ENCODE measurements at places on chromosomes 11 and 22.

DNA sequence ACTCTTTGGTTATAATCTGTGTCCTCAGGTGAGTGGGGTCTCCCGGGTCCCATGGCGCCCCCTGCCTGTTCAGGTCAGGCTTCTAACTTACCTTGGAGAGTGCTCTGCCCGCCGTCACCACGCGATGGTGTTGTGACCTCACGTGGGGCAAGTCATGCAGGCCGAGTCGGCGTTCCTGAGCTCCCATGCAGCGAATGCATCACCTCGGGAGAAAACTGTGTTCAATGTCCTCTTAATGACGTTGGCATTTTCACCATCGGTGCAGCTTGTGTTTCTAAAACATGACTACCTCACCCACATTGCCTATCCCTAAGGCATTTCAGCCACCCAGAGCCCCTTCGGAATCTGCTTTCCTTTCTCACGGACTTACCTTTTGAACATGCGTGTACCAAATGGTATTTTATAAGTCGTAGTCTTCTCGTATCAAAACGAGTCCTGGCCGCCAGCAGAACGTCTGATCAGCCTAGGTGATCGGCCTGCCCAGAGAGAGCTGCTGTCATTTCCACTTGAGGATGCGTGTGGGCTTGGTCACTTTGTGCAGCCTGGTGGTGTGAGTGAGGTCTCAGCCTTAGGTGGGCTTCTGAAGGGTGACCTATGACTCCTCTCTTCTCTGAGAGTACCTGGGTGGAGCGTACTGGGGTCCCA, 64.8 kb downstream of the TBC1D22A start:
- no peak for DNase-seq

- no peak for DNase-seq
Measured at GRCh38 chr22:31987218-31987617, 42.9 kb downstream of the YWHAH start.

GRCh38 chr22:26236991-26237390, 67.7 kb downstream of the SEZ6L start:
- no peak for DNase-seq

DNA sequence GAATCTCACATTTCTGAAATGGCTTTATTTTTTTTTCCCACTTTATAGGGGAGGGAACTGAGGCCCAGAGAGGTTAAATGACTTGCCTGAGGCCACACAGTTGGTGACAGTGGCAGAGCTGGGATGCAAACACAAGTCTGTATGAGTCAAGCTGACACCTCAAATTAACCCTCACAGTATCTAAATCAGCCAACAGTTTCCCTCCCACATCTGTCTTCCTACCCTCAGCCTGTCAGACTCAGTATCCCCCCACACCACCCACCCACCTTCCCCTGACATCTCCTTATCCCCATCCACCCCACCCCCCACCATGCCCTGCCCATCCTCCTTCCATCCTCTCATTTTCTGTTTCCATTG, 95.2 kb downstream of the TP53I11 start:
- no peak for DNase-seq

GRCh38 chr11:47051217-47051616, 114.7 kb downstream of the CSTPP1 start:
- DNase-seq: no peak

- DNase-seq: no peak
Measured at GRCh38 chr11:121422675-121423074, 29.4 kb upstream of the SORL1 start.

- DNase-seq: no peak
Measured at GRCh38 chr22:42412744-42413333, 19.4 kb downstream of the NFAM1 start.

- no peak for DNase-seq
Measured at GRCh38 chr11:7522121-7522520, 8.3 kb downstream of the PPFIBP2 start.

DNA sequence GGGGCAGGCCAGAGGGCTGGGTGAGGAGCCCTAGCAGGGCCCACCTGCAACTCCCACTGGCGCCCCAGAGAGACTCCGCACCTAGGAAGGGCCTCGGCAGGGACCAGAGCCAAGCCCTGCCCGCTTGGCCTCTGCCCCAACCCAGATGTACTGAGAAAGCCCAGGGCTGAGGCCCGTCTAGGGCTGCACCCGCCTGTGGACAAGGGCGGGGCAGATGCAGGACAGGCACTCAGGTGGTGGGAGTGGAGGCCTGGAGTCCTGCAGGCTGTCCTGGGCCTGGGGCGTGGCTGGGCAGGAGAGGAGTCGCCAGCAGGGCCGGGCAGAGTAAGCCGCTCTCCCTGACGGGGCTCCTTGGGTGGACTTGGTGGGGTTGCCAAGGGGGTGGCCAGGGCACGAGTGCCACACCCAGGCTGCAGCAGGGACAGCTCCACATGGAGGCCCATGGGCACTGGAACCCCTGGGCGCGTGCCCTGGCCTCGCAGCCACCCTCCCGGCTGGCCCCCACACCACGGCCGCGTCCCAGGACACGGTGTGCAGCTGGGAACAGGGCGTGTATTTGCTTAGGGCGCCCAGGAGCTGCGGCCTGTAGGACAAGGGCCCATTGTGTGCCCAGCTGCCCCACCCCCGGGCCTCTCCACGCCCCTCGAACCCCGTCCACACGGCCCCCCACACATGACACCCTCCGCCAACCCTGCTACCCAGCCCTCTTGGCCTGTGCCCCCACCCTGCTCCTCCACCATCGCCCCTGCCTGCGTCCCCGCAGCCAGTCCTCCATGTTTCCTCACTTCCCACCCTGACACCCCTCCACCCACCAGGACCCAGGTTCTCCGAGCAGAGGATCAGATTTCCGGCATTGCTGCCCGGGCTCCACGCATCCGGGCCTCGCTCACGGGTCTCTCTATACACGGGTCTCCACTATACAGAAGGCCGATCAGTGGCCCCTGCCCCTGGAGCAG, 11.3 kb upstream of the PIM3 start:
- DNase-seq: no peak

DNA sequence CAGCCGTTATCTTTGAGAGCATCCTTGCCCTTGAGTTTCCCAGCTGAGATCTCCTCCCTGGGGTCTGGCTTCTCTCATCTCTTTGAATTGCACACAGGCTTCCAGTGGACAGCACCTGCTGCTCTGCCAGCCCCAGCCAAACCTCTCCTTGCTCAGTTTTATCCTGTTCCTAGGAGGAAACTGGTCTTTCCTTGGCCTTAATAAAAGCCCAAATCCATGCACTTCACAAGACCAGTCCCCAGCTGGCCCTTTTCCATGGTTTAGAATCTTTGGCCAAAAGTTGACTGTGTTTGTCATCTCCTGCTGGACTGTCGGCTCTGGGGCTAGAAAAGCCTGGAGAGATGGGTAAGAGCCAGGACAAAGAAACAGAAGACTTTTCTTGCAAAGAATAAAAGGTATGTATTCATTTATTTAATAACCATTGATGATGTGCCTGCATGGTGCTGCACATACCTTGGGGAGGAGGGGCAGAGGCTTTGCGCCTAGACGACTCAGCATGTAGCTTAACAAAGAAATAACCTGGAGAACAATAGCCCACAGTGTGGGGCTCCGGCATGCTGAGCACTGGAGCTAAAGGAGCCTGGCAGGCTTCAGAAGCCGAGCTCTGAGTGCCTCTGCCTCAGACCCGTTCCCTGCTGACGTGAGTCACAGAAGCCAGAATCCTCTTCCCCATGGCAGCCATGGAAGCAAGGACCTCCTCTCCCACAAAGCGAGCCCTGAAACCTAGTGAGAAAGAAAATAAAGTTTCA, 319.3 kb upstream of the B3GAT1 start:
- no peak for DNase-seq

- DNase-seq: no peak
Measured at GRCh38 chr11:108167624-108168023, 46.3 kb downstream of the ACAT1 start.

DNA sequence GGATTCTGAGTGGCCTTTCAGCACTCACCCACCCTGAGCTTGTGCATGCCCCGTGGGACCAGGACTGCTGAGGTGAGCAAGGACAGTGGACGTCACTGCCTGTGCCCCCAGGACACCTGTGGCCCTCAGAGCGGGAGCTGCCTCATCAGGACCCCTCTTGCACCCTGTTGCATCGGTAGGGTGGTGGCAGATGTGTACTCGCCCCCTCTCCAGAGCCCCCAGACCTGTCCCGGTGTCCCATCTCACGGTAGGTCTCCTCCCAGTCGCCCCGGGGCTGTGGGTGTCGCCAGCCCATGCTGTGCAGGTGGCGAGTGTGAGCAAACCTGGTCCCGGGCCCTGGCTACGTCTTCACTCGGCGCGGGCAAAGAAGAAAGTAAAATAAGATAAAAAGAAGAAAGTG, 374.2 kb downstream of the TBC1D22A start:
- no peak for DNase-seq

DNA sequence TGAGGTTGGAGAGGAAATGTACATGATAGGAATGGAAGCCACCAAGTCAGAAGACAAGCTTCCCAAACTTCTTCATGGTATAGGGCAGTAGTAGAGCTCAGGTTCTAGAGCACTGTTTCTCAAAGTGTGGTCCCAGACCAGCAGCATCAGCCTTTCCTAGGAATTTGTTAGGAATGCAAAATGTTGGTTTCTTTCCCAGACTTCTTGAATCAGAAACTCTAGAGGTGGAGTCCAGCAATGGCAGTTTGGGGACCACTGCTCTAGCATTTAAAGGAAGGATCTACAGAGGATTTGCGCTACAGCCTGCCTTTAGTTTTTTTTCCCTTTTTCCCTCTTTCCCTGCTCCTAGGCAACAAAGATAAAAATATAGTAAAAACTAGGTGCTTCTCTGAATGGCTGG, 17.0 kb upstream of the MMP12 start:
- no peak for DNase-seq

DNA sequence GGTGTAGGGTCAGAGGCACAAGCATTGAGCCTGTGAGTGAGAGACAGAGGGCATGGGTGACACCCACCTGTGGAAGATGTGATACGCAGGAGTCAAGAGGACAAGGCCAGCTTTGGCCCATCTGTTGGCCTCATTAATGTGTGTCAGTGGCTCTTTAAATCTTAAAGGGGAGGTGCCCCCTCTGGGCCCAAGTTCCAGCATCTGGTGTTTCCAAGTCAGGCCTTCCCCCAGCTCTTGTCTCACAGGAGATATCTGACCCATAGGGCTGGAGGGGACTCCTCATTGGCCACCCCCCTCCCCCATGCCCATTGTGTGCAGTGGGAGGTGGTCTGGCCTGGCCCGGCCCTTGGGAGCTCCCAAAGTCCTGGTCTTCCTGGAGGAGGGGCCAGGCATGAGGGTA, 8.9 kb downstream of the KCNK7 start:
- no peak for DNase-seq

GRCh38 chr22:43151251-43152002, at the start of gene TSPO:
TSS of gene TSPO (plus strand) at chr22:43151559. CDS start at chr22:43159239, 7,680 bp downstream.
- DNase-seq: peak; percentile 51

DNA sequence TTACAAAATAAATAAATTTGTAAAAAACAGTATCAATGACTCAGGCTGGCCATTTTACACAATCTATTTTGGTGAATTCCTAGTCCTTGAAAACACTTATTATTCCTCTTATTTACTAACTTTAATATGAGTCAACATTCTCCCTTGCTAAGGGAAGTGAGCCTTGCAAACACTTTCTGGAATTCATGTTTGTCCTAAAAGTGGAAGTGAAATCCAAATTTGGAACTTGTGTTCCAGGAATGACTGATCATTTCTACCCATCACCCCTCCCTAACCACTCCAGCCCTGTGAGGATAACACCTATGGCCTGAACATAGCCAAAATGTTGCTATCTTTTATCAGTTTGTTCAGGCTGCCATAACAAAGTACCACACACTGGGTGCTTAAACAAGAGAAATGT, 83.1 kb downstream of the OR5AK2 start:
- DNase-seq: no peak

DNA sequence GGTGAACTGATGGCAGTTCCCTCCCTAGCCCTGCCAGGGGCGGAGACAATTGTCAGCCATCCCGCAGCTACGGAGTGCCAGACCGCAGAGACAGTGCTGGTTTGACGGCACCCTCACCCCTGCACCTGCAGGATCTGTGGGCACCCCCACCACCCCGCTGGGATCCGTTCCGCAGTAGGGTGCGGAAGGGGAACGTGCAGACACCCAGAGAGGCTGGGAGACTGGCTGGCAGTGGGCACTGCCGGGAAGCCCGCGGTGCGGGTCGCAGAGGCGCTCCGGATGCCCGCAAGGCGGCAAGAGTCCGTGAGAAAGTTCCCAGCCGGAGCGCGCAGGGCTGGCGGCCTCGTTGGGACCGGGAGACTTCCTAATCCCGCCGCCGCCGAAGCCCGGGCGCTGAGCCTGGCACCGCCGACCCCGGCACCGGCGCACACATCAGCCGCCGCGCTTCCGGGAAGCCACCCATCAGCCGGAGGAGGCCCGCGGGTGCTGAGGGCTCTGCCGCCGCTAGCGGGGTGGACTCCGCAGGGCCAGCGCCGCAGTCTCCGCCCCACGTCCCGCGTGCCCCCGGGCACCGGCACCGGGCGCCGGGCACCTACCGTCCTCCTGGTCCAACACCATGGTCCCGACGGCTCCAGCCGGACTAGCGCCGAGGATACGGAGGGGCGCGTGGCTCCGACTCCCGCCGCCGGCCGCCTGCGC, 4.3 kb upstream of the LMO1 start:
- no peak for DNase-seq

DNA sequence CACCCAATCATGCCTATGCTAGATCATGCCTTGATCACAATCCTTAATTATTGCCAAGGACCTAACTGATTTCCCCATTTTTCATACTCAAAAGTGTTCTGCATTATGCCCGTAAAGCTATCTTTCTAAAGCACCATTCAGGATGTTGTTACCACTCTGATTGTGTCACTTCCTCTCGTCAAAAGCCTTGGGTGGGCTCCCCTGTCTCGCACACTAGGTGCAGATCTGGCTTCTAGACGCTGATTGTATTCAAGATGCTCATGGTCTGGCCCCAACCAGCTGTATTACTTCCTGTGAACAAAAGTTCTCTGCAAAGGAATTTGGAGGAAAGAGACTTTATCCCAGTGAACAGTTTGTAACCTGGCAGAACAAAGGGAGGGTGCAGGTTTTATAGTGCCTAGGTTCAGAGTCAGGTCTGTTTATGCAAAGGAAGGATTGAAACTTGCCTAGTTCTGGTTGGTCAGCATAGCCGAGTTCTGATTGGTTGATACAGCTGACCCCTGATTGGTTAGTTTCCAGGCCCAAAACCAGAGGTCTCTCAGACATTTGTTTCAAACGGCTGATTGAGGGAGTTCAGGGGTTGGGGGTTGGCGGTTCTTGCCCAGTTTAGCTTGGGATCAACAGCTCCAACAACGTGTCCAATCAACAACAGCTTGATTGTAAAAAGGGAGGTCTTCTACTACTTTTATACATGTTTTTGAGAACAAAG, 25.4 kb downstream of the ATG13 start:
- DNase-seq: no peak

GRCh38 chr11:122668562-122669090, 13.1 kb downstream of the UBASH3B start:
- DNase-seq: no peak

GRCh38 chr22:38846412-38846811, 2.6 kb upstream of the NPTXR start:
- no peak for DNase-seq
